ENCODE measurements at places on chromosomes 1 and 21. TPM values are rescaled to one million over a fixed set of nuclear protein-coding genes. Genes with fewer than 3 reads are reported as not detected.

KRTAP7-1 gene
- polyA plus RNA-seq, result not detected

CD48 gene
- not detected for polyA plus RNA-seq

VSIG8 gene
- polyA plus RNA-seq, result 0.37 TPM

LCE5A gene
- not detected for polyA plus RNA-seq

C1orf105 gene
- polyA plus RNA-seq, result not detected

LCE1B gene
- not detected for polyA plus RNA-seq

KRTAP12-2 gene
- not detected for polyA plus RNA-seq

LDLRAD2 gene
- polyA plus RNA-seq, result not detected

KIF2C gene
- polyA plus RNA-seq, result 1.5 TPM

ADAMTSL4 gene
- polyA plus RNA-seq, result not detected

NHLH1 gene
- 0.90 TPM for polyA plus RNA-seq
